NCI-H2081 (cell line): ENCODE measurements at places on chromosomes 1 and 21.
A peak's percentile ranks its signal among the peaks of the same experiment; 100 is the strongest.

DNA sequence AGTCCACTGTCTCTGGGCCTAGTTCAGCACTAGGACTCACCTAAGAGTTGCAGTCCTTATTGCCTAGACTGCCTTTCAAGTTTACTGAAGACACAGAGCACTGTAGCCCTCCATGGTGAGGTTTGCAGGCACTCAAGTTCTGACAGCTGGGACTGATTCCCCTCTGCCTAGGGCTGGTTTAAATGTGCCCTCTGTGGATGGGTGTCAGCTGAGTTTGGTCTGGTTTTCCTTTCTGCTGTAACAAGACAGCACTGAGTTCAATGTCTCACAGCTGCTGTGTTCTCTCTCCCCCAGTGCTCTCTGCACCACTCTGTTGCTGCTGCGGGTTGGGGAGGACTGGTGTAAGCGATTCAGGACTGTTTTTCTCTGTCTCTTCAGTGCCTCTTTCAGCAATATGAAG lies 75.2 kb upstream of the C1orf21 start:
- DNase-seq = no peak

GRCh38 chr1:104082221-104082620 lies 332.5 kb downstream of the AMY1C start:
- no peak for DNase-seq

DNA sequence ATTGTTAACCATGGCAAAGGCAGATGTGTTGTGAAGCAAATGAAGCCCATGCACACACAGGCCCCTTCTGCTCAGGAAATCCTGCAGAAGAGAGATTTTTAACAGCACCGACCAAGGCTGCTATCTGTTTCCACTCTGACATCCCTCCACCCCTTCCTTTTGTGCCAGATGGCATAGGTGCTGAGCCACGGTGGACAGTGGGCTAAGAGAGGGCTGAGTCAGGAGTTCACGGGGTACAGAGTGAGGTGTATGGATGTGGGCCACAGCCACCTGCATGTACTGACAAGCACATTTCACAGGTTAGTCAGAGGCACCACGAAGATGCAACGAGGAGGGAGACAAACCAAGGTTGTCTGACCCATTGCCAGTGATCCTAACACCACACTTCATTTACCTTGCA lies 9.5 kb downstream of the RSPH1 start:
- no peak for DNase-seq

GRCh38 chr1:232239998-232240397 lies 389.9 kb downstream of the SIPA1L2 start:
- no peak for DNase-seq

GRCh38 chr1:205248793-205249601 lies 21.3 kb downstream of the TMCC2 start:
- peak; percentile 23 for DNase-seq

DNA sequence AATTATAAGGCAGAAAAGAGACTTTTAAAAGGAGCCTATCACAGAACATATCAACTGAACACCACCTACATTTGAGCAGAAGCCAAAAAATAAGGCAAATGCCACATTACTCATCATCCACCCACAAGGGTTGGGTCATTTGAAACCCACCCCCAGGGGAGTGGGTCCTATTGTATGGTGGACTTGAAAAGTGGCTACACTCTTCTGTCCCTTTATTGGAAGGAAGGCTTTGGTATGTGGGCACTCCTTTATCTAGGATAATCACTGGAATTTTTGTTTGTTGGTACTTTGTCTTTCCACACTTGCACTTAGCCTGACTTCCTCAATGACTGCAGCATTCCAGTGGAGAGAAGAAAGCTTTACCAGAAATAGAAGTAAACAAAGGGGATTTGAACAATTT lies 157.2 kb upstream of the COL11A1 start:
- no peak for DNase-seq

DNA sequence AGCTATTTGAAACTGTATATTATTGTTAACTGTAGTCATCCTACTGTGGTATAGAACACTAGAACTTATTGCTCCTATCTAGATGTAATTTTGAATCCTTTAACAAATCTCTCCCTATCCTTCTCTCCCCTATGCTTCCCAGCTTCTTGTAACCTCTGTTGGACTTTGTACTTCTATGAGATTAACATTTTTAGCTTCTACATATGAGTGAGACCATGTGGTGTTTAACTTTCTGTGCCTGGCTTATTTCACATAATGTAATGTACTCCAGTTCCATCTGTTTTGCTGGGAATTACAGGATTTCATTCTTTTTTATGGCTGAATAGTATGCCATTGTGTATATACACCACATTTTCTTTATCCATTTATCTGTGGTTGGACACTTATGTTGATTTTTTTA lies 64.5 kb upstream of the KIAA1614 start:
- no peak for DNase-seq

DNA sequence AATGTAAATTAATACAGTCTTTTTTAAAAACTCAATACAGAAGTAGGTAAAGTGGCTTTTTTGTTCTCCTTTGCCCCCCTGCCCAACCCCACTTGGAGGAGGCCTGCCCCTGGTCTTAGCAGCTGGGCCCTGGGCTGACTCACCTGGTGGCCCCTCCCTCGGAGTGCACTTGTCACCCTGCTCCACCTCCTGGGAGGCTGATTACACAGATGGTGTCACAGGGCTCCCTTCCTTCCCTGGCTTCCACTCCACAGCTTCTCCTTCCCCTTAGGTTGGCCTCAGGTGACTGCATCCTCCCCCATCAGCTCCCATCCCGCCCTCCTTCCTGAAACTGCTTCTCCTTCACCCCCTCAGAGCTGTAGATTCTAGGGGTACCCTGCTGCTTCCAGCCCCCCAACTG lies 11.7 kb upstream of the CAPN9 start:
- DNase-seq = no peak

- DNase-seq = peak; percentile 99
Observed at GRCh38 chr1:193310564-193310963, 124.2 kb upstream of the B3GALT2 start.

DNA sequence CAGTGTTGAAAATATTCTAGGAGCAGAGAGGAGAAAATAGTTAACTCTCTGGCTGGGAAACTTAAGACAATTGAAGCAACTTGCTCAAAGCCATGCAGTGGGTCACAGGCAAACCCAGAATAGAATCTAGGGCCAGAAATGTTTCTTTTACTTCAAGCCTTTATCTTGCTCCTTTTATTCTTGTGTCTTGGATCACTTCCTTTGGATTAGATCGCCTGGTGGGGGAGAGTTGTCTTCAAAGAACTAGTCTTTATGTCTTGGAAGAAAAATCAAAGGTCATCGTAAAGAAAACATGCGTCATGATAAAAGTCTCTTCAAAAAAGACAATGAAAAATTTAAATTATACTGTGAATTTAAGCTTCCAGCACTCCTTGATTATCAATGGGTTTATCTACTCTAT lies 493.6 kb upstream of the USP24 start:
- no peak for DNase-seq

DNA sequence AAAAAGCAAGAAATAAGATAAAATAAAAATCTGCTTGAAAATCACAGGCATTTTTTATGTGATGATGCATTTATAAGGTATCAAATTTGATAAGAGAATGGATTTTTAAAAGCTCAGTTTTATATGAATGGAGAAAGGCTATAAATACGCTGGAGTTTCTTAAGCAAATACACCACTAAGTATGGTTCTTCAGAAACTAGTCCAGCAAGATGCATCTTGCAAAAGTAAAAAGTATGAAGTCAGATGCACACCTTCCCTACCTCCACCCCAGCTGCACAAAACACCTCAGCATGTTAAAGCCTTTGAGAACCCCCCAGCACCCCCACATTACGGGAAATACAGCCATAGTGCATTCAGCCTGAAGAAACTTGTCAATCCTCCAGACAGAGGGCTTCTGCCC lies 143.1 kb upstream of the PROX1 start:
- no peak for DNase-seq

GRCh38 chr21:46158666-46159300 lies 3.4 kb upstream of the FTCD start:
- no peak for DNase-seq

DNA sequence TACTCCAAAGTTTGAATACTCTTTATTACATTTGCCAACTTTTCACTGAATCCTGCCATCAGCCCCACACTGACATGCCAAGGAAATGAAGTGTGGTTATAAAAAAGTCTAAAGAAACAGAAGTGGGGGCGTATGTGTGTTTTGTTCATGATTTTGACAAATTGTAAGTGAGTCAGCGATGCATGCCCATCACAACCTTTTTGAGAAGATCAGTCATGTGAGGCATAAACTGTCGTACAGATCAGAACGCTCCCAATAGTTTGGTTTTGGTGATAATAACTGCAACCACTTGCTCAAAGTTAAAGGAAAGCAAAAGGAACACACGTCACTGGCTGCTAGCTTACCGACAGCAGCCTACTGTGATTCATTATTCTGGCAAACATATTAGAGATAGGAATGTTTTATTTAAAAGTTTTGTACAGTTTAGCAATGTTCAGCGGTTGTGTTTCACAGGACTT lies 95.6 kb downstream of the RGS2 start:
- DNase-seq = no peak

- DNase-seq = no peak
Observed at GRCh38 chr1:244207935-244208244, 156.8 kb downstream of the ZBTB18 start.

- no peak for DNase-seq
Observed at GRCh38 chr21:42144679-42145568, 73.8 kb downstream of the UMODL1 start.

- peak; percentile 41 for DNase-seq
Observed at GRCh38 chr1:231162297-231162969, 575 bp downstream of the TRIM67 start.

DNA sequence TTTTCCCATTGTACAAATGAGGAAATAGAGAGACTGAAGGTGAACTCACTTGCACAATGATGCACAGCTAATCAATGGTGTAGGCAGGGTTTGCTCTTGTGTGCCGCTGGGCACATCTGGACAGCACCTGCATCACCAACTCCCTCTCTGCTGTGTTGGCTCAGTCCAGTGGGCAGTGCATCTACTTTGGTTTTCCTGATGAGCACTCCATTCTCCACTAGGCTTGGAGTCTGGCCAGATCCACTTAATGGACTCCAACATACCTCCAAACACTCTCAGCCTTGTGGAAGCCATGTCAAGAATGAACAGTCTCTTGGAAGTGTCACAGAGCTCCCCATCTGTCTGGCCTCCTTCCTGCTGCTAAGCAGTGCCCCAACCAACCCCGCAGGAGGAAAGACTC lies 152.2 kb downstream of the HIVEP3 start:
- DNase-seq = no peak

- DNase-seq = no peak
Observed at GRCh38 chr21:42486072-42486471, 10.0 kb downstream of the RSPH1 start.

- DNase-seq = no peak
Observed at GRCh38 chr21:38311765-38312164, 55.0 kb downstream of the KCNJ15 start.

GRCh38 chr1:47434051-47434842 lies 3.6 kb upstream of the FOXD2 start:
- no peak for DNase-seq

DNA sequence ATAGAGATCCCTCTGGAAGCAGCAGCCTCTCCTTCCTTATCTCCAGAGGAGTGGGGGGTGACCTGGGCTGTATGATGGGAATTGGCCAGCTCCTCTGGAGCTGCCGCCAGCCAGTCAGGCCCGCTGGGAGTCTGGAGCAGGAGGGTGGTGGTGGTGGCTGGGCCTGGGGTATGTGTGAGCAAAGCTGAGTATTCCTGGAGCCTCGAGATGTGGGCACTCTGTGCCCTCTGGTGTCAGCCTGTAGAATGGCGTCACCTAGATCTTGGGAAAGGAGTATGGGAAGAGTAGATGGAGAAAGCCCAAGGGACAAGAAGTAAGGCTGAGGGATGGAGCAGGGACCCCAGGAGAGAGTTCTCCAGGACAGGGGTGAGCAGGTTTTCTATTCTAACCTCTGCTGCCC lies 16.0 kb downstream of the VANGL2 start:
- peak; percentile 13 for DNase-seq

- DNase-seq = no peak
Observed at GRCh38 chr1:71193153-71193552, 112.3 kb upstream of the ZRANB2 start.

DNA sequence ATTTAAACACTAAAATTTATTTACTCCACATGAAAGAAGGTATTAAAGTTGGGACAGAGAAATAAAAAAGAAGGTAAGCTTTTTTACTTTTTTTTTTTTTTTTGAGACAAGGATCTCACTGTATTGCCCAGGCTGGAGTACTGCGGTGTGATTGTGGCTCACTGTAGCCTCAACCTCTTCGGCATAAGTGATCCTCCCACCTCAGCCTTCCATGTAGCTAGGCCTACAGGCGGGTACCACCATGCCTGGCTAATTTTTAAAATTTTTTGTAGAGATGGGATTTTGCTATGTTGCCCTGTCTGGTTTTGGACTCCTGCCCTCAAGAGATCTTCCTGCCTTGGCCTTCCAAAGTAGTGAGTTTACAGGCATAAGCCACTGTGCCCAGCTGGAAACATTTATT lies 106.6 kb downstream of the ITSN1 start:
- DNase-seq = no peak

DNA sequence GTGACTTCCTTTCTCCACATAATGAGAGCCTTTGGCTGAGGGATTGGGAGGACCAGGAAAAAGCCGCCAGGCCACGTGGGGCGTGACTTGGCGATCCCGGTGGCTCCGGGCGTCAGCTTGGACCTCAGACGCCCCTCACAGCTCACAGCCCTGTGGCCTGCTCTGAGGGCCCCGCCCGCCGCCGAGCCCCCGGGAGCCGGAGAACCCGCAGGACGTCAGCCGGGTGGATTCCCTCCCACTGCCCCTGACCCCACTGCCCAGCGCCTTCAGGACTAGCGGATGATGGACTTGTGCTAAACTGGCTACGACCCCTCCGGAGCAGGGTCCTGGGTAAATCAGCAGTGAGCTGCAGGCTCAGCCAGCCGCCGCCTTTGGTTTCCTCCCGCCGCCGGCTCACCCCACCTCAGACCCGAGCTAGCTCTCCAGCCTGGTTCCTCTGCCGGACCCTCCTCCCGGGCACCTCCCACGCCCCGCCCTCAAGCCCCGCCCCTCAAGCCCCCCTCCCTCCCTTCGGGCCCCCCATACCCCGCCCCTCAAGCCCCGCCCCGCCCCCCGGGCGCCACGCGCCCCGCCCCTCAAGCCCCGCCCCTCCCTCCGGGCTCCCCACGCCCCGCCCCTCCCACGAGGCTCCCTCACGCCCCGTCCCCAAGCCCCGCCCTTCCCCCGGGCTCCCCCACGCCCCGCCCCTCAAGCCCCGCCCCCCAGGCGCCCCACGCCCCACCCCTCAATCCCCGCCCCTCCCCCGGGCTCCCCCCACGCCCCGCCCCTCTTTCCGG lies 10.0 kb upstream of the FAAP20 start:
- DNase-seq = peak; percentile 83

- no peak for DNase-seq
Observed at GRCh38 chr1:101105877-101106276, 80.3 kb upstream of the DPH5 start.

GRCh38 chr1:235892202-235892601 lies 25.5 kb upstream of the LYST start:
- DNase-seq = no peak
